ENCODE measurements at places on chromosomes 1 and 21.

GRCh38 chr1:78369546-78369945, 121.2 kb upstream of the PTGFR start:
- no peak for DNase-seq

DNA sequence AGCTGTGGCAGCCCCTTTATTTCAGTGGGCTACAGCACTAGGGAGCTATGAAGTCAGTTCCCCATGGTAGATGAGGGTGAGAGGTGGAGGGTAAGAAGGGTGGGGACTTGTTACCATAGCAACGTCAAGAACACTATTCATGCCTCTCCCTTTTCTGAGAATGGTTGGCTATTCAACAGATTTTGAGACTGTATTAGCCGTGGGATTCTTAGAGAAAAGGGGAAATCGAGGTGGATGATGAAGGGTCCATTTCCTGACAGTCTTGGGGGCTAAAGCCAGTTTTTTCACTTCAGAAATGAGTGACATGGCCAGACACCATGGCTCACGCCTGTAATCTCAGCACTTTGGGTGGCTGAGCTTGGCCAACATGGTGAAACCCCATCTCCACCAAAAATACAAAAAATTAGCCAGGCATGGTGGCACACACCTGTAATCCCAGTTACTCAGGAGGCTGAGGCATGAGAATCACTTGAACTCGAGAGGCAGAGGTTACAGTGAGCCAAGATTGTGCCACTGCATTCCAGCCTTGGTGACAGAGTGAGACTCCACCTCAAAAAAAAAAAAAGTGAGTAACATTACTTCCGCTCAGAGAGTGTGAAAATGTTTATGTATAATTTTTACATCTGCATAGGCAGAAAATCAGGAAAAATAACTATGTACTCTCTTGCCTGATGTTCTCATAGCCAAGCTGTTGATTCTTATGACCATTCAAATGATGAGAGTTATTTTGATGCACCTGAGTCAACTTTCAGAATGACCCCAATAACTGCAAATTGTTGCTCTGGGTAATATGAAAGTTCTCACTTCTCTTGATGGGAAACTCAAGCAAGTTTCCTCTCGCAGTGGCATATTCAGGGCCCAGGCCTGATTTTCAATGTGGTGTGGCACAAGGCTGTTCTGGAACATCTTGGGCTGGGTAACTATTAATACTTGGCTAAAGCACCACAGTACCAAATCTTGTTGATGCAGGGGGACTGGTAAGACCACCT, 23.2 kb upstream of the RGSL1 start:
- DNase-seq, result no peak

- DNase-seq, result no peak
Measured at GRCh38 chr1:9836632-9836960, 12.8 kb upstream of the CLSTN1 start.

GRCh38 chr1:55211863-55212262, 3.3 kb downstream of the USP24 start:
- DNase-seq, result no peak

- DNase-seq, result no peak
Measured at GRCh38 chr1:234593771-234594504, 16.0 kb downstream of the IRF2BP2 start.

GRCh38 chr1:21629971-21630370, 39.2 kb downstream of the RAP1GAP start:
- DNase-seq, result no peak

GRCh38 chr1:36594023-36594422, 111.3 kb upstream of the CSF3R start:
- no peak for DNase-seq

Data from lower leg skin (tissue), 4 donors.